NCI-H2171 treated with DMSO at 0.1 percent for 48 hours (cell line): ENCODE measurements at places on chromosomes 5 and 9.
A peak's percentile ranks its signal among the peaks of the same experiment; 100 is the strongest.

- DNase-seq = no peak
Measured at GRCh38 chr5:149657324-149657723, 72.8 kb upstream of the PPARGC1B start.

DNA sequence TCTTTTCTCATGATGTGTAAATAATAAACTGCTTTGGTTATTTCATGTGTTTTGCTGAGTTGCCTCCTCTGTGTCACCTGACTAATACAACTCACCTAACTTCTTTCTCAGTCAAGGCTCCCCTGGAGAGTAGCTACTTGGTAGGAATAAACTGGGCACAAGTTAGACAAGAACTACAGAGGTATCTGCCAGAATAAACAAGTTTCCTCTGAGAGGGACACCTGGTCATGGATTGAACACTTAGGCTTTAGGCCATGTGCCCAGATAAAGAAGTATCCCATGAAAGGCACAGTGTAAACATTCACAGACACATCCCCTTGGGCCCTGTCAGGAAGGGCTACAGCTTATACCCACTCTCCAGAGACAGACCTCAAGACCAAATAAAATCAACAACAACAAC lies 532.5 kb downstream of the KIF4B start:
- DNase-seq = no peak

GRCh38 chr9:83153030-83153429 lies 90.1 kb upstream of the RASEF start:
- no peak for DNase-seq

- no peak for DNase-seq
Measured at GRCh38 chr5:121086671-121087070, 622.6 kb downstream of the PRR16 start.

DNA sequence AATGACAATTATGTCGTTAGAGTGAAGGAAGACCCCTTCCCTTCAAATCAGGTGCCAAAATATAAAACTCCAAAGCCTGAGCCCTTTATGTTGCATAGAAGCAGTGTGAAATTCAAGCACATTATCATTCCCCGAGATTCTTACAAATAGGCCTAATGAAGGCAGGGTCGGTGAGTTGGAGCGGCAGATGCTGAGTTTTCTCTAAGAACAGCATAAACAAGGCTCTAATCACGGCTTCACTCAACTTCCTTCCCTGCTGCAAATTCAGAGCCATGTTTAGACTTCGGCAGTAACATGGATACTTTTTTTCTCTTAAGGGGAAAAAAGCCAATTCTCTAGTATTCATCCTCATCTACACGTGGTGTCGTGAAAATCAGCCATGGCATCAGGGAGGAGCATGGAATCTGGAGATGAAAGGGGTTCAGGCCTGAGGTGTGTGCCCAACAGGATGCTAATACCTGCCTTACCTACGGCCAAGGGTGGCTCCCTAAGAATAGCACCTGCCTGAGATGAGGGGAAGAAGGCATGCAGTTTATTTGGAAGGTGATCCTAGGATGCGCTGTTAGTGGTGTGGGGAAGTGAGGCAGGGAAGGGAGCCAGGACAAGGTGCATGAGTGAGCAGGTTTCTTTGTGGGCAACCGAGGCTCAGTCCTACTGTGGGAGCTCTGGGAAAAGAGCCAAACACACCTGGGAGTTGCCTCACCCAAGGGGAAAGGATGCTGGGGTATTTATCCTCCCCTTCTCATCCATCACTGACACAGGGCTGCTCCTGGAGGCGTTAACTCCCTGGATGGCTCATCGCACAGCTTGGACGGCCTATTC lies 146.8 kb upstream of the TBC1D2 start:
- DNase-seq = peak; percentile 89
